ENCODE measurements at places on chromosomes 12 and 14. TPM values are rescaled to one million over a fixed set of nuclear protein-coding genes. Genes with fewer than 3 reads are reported as not detected.

AKAP6 gene
- 249 TPM for total RNA-seq

KERA gene
- 0.19 TPM for total RNA-seq

HOXC11 gene
- not detected for total RNA-seq

RTL1 gene
- not detected for total RNA-seq

CD163 gene
- 20.6 TPM for total RNA-seq

TPH2 gene
- total RNA-seq, result not detected

DNA sequence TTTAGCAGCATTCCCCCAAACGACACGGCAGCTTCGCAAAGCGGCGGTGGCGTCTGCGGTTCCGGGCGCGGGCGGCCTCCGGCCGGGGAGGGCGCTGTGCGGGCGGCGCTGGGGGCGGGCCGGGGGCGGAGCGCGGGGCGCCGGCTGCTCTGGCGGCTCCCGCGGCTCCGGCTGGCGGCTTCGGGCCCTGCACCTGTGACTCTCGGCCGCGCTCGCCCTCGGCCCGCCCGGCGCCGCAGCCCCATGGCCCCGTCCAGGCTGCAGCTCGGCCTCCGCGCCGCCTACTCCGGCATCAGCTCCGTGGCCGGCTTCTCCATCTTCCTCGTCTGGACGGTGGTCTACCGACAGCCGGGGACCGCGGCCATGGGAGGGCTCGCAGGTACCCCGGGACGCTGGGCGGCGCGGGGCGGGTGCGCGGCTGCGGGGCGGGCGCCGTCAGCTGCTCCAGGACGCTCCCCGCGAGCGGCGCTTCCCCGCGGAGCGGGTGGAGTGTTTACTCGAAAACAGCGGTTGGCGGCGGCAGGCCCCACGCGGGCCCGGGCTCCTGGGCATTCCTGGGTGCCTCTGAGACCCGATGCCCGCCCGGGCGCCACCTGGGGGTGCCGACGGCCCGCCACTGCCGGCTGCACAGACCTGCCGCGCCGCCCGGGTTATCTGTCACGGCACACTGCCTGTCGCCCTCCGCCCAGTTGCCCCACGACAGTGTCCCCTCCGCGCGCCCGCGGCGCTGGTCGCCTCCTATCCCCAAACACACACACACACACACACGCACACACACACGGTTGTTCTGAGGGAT is at the start of gene SLC48A1:
Gene SLC48A1, plus strand, starts transcription at position 177 of the 796 bp plus-strand sequence. Its CDS starts 67 bp downstream, at position 244.
- peak; percentile 90 for DNase-seq

- DNase-seq, result no peak
Measured at GRCh38 chr12:65827342-65827741, 3.1 kb downstream of the HMGA2 start.

DNA sequence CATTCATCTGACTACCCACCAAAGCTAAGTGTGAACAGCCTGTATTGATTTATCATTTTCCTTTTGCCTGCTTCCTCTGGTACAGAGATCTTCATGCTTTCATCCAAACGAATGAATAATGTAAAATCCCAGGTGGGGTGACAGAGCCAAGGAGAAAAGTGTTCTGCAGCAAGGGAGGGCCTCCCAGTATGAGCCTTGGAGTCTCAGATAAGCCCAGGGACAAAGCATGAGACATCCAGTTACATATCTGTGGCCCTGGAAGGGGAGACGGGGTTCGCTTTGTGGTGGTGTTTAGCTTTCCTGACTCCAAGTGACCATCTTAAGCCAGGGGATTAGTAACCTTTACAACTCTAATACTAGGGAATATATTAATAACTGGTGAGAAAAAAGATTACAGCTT is 177.1 kb downstream of the ETV6 start:
- no peak for DNase-seq

GRCh38 chr12:79619872-79620562 is 70.7 kb downstream of the PAWR start:
- no peak for DNase-seq

GRCh38 chr14:89900802-89901201 is 53.7 kb downstream of the EFCAB11 start:
- DNase-seq, result no peak

- no peak for DNase-seq
Measured at GRCh38 chr12:5191803-5192538, 148.3 kb downstream of the KCNA5 start.

DNA sequence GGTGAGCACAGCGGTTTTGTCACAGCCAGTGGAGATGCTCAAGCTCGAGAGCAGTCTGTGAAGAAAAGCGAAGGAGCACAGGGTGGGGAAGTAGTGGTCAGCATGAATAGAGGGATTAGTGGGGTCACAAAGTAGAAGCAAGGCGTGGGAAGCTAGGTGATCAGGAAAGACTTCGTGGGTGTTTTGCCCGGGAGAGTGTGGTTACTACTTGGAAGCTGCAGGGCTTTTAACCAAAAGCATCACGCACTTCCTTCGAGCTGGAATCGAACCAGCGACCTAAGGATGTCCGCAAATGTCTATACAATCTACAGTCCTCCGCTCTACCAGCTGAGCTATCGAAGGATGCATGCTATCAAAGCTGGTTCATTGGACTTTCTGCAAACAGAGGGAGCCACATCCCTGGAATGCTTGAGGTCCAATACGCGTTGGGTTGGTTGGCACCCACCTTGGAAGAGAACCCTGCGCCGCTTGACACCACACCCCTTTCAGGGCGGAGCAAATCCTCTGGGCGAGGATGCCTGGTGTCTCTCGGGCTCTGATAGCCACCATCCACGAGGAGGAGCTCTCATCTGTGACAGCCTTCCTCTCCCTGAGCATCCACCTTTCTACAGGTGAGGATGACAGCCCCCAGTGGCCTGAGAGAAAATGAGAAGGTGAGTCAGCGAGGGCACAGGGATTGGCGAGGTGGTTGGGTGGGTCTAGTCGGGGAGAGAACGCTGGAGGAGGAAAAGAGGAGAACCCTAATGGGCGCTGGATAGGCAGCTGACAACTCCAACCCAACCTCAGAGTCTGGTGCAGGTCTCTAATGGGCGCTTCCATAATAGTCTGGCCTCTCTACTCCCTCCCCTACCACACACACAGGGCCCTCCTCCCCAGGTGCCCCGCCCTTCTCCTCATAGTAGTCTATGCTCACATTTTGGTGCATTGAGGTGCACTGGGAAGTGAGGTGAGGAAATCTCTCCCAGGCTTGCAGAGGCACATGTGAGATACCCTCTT is 16.0 kb upstream of the OR6S1 start:
- no peak for DNase-seq

- DNase-seq, result no peak
Measured at GRCh38 chr12:8584004-8584403, 28.7 kb downstream of the AICDA start.

GRCh38 chr14:34872822-34873588 is 2.2 kb downstream of the BAZ1A start:
- DNase-seq, result no peak

GRCh38 chr12:98699586-98699985 is 54.5 kb downstream of the APAF1 start:
- no peak for DNase-seq

GRCh38 chr14:29075761-29076160 is 309.2 kb downstream of the FOXG1 start:
- no peak for DNase-seq

GRCh38 chr12:32877601-32878459 is 18.7 kb downstream of the PKP2 start:
- DNase-seq, result peak; percentile 89

GRCh38 chr12:5907807-5908206 is 37.3 kb downstream of the ANO2 start:
- peak; percentile 57 for DNase-seq
